ENCODE measurements at places on chromosomes 4 and X.

GRCh38 chr4:119100655-119101054 is 35.0 kb upstream of the MYOZ2 start:
- DNase-seq = no peak

DNA sequence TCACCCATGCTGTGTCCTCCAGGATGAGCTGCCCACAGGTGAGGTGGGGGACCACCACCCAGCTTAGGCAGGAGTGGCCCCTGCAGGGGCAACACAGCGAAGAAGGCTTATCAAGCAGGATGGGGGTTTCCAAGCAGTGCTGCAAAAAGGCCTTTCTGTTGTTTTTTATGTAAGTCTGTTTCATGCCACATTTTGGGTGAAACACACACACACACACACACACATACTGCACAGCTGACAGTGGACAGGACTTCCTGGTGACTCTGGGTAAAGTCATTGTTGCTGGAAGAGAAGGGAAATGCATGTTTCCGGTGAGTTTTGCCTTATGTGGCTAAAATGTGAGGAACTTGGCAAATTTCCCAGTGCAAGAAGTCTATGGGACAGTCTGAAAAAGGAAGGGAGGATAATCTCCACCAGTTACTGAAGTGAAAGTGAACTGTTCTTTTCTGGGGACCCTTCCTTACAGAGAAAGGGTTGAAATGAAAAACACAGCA is 119.2 kb downstream of the IRF2 start:
- DNase-seq = peak; percentile 57

GRCh38 chrX:38426785-38427184 is 74.4 kb downstream of the OTC start:
- DNase-seq = no peak

- DNase-seq = no peak
Measured at GRCh38 chrX:45745479-45745878, 544.8 kb upstream of the DIPK2B start.

DNA sequence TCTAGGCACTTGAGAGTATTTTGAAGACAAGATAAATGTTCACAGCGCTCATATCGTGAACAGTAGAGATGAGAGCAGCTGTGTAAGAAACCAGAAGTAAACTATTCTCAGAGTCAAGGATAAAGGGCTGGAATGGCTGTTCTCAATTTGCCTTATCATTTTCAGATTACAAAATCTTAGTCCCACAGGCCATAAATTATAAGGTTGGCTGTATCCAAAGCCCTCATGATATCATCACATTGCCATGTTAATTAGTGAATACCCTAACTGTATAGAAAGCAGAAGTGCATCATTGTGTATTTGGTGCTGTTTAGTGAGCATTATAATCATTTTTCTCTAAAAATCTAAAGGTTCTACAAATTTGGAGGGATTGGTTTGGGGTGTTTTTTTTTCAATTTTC is 168.9 kb upstream of the EDNRA start:
- DNase-seq = no peak

GRCh38 chrX:72306851-72307645 is 1.3 kb upstream of the CITED1 start:
- no peak for DNase-seq

Data from GM04504 (cell line).